Activated CD4-positive, alpha-beta T cell treated with anti-CD3 and anti-CD28 coated beads for 24 hours (primary cell): ENCODE measurements at places on chromosomes 3 and 15.

DNA sequence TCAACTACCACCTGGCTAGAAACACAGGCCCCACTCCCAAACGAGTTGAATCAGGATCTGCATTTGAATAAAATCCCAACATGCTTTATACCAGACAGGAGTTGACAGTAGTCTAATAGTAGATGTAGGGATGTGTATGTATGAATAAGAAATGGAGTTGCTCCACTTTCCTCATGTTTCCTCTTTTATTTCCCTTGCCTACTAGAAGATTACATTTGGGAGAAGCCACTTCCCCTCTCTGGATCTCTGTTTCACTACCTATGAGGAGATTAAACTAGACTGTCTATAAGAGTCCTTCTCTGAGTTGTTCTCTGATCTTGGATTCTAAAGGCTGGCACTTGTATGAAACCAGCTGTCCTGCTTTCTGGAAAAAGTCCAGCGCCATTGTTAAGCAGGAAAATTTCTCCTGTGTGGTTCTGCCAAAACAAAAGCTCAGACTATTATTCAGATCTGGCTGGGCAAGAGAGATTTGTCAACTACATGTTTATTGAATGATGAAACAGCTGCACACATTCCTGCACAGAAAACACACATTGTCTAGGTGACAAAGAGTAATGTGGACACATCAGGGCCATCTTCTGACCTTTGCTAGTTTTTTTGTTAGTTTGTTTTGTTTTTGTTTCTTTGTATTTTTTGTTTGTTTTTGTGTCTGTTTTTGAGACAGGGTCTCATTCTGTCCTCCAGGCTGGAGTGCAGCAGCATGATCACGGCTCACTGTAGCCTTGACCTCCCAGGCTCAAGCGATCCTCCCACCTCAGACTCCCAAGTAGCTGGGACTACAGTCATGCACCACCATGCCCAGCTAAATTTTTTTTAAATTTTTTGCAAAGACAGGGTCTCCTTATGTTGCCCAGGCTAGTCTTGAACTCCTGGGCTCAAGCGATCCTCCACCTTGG is 29.9 kb downstream of the ACP3 start:
- no peak for DNase-seq

DNA sequence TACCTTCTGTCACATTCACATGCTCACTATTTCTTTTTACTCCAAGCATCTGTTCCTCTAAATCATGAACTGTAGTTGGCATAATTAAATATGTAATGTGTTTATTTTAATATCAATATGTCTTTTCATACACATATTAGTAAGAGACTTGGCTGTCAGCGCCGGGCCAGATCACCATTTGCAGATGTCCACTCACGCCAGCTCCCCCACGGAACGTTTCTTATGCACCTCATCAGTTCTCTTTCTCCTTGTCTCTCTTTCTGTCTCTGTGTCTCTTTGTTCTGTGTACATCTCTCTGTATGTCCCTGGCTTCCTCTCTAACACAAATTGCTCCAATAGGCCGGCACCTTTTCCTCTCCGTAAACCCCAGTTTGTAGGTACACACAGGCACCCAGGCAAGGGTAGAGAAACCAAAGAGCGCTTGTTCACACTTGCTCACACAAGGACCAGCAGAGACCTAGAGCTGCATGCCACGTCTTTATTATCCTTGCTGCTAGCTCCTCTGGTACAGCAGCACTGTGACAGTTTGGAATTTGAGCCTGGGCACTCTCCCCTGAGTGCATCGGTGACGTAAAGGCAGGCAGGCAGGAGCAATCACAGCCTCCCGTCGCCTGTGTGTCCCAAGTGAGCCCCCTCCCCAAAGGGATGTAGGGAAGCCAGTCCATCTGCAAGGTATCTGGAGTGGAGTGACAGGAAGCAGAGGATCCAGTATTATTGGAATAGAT is 40.4 kb downstream of the CACNA1D start:
- DNase-seq = no peak

DNA sequence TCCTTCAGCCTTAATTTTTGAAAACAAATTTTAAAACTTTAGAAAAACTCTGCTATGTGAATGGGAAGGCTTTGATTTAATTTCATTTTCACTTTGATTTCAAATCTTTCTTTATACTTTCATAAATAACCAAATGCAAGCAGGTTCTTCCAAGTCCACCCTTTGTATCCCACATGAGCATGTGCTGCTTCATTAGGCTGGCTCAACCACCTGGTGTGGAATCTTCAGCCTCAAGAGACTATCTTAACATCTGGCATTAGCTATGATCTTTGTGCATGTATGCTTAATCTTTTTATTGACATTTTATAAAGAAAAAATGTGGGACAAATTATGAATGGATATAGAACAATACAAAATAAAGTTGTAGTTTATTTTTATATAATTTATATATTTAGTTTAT is 81.8 kb upstream of the MLF1 start:
- no peak for DNase-seq

- DNase-seq = no peak
Measured at GRCh38 chr3:23312866-23313265, 109.7 kb downstream of the UBE2E2 start.

- no peak for DNase-seq
Measured at GRCh38 chr3:55655544-55655943, 168.4 kb upstream of the WNT5A start.

- DNase-seq = no peak
Measured at GRCh38 chr15:101810876-101811275, 1.1 kb upstream of the OR4F15 start.

DNA sequence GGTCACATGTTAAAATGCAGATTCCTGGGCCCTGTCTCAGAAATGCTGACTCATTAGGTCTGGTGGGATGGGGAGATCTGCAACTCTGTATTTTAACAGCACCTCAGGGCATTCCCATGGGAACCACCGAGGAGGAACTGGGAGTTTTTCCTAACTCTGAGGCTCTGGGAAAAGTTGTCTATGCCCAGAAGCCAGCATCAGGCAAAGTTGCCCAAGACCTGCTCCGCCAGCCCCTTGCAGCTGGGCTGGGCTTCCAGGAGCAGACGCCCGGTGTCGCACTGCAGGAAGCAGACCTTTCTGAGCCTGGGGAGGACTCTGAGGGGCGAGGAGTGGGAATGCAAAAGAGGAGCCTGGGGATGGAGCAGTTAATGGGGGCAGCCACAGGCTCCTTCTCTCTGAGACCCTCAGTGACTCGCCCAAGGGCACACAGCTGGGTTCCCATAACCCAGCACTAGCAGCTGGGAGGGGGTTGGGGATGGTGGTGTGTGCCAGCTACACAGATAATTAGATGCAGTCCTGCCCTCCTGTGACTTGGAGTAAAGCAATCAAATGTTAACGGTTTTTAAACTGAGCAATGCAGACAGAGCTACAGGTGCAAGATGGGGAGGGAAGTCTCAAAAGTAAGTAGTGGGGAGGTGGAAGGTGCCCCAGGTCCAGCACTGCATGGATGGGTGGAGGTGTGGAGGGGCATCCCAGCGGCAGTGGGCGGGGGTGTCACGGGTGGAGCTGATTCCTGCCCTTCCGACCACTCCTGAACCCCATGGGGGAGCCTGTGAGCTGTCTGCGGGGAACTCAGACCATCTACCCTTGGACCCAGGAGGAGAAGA is 100.4 kb downstream of the LSM3 start:
- DNase-seq = no peak

DNA sequence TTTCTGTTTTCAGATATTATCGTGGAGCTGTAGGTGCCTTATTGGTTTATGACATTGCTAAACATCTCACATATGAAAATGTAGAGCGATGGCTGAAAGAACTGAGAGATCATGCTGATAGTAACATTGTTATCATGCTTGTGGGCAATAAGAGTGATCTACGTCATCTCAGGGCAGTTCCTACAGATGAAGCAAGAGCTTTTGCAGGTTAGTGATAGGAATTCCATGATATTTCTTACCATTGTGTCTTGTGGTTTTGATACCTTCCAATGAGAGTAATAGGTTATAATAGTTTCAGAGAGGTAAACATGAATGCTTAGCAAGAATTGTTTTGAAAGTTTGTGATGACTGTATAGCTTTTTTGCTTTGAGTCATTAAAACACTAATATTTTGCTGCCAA is 8.5 kb downstream of the RAB11A start:
- DNase-seq = no peak

DNA sequence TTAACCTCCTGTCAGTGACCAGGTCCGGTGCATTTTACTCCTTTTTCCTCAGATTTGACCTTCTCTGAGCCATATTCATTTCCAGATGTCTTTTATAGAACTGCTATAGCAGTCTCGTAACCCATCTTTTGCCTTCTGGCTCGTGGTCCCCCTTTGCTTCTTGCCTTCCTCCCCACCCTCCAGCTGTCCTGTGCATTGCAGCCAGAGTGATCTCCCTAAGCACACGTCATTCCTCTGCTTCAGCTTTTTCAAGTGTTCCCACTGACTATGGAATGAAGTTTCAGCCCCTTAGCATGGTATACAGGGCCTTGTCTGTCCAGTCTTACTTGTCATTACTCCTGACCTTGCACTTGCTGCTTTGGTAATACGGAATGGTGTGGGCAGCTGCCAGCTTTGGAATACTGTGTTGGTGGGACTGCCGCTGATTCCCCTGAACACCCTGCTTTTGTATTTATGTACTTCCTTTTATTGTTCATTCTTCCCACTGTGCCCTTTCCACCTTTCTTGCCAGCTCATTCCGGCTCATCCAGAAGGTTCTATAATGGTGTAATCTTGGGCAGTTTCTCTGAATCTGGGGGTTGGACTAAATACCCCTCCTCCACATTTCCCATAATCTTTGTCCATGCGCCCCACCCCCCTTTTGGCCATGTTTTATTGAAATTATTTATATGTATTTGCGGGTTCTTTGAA is 38.9 kb downstream of the SLC25A26 start:
- DNase-seq = no peak

DNA sequence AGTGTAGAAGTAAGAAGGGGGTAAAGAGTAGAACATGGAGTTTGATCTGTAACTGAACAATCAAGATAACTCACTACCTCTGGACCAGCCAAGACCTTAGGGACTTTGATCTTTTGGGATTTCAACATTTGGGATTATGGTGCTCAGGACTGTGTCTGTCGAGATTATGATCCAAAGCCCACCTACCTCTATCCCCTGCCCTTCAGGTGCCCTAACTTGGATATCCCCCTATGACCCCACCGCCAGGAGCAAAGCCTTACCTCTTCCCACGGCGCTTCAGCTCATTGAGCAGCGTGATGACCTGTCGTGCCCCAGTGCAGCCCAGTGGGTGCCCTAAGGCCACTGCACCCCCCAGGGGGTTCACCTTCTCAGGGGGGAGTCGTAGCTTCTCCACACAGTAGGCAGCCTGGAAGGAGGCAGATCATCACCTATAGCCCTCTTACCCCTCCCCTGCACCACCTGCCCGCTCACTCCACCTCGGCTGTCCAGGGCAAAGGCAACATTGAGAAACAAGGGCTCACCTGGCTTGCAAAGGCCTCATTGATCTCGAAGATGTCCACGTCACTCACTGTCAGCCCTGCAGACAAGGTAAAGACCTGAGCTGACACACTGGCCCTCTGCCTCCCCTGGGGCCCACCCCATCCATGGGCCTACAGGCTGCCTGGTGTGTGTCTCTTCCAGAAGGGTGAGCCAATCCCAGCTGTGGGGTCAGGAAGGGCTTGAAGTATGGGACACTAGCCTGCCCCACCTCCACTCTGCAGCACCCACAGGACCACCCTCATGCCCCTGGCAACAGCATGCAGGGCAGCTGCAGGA is 11.4 kb downstream of the ACAA1 start:
- DNase-seq = no peak

- no peak for DNase-seq
Measured at GRCh38 chr3:60316121-60316797, 935.0 kb downstream of the FHIT start.

DNA sequence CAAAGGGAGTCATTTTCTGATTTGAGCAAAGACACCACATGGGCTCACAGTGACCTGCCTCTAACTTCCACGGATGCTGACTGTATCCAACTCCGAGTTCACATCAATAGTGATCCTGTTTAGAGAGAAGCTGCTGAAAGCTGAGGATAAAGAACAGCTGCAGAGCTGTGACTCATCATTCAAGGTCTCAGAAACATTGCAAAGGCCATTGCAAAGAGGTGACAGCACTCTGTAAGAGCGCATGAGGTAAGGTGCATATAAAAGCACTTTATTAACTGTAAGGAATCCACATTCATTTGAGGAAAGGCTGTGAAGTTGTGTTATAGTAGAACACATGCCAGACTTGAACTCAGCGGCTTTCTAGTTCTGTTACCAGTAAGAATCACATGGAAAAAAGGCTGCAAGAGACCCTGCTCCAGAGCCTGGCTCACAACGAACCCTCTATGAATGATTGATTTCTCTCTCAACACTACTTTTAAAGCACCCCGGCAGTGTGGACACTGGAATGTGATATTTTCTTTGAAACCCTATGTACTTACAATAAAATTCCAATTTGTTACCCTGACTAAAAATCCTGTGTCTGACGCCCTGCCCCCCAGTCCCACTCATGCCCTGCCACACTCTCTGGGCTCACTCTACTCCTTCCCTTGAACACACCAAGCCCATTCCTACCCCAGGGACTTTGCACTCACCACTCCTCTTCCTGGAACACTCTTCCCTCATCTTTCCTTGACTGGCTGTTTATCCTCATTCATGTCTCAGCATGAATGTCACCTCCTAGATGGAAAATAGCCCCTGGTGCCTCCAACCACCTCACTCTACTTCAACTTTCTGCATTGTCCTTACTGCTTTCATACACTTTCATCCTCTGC is 111.2 kb downstream of the LSM3 start:
- DNase-seq = no peak

DNA sequence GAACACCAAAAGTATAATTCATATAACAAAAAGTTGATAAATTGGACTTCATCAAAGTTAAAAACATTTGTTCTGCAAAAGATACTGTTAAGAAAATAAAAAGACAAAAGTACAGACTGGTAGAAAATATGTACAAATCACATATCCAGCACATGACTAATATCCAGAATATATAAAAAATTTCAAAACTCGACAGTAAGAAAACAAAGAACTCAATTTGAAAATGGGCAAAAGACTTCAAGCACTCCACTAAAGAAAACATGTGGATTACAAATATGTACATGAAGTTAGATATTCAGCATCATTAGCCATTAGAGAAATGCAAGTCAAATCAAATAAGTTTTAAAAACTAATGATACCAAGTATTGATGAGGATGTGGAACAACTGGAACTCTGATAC is 6.7 kb downstream of the GK5 start:
- no peak for DNase-seq

DNA sequence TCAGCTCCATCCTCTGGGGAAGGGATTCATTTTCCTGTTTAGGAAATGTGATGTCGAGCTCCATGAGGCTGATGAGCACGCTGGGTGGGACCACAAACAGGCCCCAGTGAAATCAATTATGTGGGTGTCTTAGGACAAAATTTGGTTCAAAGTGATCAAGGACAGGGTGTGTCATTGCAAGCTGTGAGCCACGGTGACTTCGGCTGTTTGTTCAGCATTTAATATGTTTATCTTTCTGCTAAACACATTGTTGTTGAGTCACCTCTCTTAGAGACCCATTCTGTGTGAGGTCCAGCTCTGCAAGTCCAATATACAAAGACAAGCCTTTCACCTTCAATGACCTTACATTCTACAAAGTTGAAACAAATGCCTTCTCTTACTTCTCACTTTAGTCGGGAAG is 41.3 kb downstream of the SSR3 start:
- DNase-seq = no peak

DNA sequence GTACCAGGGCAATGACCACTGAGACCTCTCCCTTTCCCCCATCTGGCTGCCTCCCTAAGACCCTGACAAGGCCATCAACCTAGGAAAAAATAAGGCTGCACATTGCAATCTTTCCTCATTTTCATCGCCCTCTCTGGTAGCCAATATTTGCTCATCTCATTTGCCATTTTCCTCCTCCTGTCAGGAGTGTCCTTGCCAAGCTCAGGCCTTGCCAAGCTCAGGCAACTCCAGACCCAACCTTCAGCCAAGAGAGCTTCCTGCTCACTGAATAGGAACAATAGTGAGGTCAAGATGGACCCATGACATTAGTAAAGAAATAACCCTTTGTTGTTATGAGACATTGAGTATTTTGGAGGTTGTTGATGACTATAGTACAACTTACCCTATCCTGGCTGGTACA is 380.3 kb downstream of the RSL24D1 start:
- no peak for DNase-seq
